ENCODE measurements at places on chromosomes 12 and 14. TPM values are rescaled to one million over a fixed set of nuclear protein-coding genes. Genes with fewer than 3 reads are reported as not detected.

SLC7A8 gene
- total RNA-seq = 5.9 TPM

TMEM119 gene
- 2.0 TPM for total RNA-seq

PTGR2 gene
- 2.9 TPM for total RNA-seq

MYF6 gene
- not detected for total RNA-seq

NKX2-1 gene
- total RNA-seq = 0.16 TPM

SLC6A15 gene
- total RNA-seq = not detected

PPFIBP1 gene
- total RNA-seq = 5.7 TPM

OR6C2 gene
- not detected for total RNA-seq

CD69 gene
- total RNA-seq = 39.2 TPM

BDKRB1 gene
- total RNA-seq = not detected

GPR132 gene
- total RNA-seq = 49.7 TPM

KRT72 gene
- 46.1 TPM for total RNA-seq

LRRIQ1 gene
- total RNA-seq = not detected

LUM gene
- not detected for total RNA-seq

- DNase-seq = no peak
These were observed 8.1 kb downstream of the AEBP2 start for GRCh38 chr12:19447386-19447785.

DNA sequence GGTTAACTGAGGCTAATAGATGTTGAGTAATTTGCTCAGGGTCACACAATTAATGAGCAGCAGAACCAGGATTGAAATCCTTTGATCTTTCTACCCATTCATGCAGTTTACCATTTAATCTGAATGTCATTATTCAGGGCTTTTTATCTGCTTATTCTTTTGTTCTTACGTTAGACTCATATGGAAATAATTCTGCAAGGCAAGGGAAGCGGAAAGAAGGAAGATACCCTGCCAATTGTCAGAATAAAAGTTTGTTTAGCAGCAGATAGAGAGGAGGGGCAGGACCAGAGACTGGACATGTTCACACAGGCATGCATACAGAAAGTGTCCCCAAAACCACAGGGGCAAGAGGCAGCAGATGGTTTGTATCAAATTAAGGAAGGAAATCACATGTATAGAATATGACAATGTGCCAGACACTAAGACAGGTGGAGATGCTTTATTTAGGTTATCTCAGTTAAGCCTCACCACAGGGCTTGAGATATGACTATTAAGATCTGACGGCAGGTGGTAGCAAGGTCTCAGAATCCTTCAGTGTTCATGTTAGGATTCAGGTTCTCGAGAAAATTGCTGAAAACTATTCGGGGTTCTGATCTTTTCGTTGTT, 29.8 kb downstream of the BRMS1L start:
- DNase-seq = no peak

DNA sequence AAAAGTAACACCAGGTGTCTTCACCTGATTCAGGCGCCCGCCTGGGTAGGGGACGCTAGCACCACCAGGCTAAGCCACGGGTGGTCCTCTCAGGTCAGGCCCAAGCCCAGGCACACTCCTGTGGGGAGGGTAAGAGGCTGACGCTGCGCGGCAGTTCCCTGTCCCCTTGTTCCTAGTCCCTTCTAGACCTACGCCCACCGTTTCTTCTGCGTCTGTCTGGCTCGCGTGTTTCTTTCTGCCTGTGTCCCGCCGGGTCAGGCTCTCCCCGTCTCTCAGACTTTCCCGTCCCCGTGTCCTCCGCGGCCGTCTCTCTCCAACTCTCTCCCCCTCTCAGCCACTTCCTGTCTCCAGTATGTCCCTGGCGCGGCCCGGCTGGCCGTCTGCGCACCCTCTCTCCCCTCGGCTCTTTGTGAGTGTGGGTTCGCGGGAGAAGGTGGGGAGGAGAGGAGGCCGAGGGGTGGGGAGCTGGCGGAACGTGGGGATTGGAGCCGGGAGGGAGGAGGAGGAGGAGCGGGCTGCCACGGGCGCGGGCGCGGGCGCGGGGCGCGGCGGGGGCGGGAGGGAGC, 3.1 kb upstream of the TNS2 start:
- peak; percentile 44 for DNase-seq

GRCh38 chr12:42564556-42564955, 25.0 kb downstream of the PRICKLE1 start:
- no peak for DNase-seq

- no peak for DNase-seq
These were observed 23.6 kb upstream of the PLEK2 start for GRCh38 chr14:67435603-67436002.

DNA sequence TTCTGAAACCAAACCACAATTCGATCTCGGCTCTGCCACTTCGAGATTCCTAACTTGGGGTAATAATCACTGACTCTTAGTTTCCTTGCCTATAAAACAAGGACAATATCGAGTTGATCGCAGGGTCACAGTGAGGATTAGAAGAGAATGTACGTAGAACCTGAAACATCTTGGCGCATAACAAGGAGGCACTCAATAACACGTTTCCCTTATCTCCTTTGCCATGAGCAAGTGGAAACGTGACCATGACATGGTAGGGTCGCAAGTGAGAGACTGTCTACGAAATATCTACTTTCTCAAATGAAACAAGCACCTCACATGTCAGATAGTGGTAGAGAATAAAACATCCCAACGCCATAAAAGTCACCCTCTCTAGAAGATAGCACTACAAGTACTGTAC, 2.3 kb downstream of the DICER1 start:
- DNase-seq = no peak

GRCh38 chr12:68240975-68241374, 12.4 kb downstream of the IL22 start:
- DNase-seq = peak; percentile 22

DNA sequence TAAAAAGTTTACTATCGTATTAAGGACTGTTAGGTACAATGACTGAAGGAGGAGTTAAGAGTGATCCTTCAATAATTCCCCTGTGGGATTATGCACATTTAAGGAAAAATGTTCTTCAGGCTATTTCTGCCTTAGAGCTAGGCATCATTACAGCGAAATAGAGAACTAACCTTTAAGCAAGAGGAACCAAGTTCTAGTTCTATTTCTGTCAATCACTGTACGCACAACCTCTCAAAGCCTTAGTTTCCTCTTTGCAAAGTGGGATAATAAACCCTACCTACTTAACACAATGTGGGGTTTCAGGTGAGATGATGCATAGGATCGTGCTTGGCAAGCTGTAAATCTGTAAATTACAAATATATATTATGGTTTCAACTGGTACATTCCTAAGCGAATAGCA, 15.4 kb downstream of the NTF3 start:
- DNase-seq = no peak

- no peak for DNase-seq
These were observed 232.1 kb upstream of the SEL1L start for GRCh38 chr14:81765651-81766275.

GRCh38 chr12:68170726-68171125, 11.2 kb upstream of the IFNG start:
- no peak for DNase-seq

DNA sequence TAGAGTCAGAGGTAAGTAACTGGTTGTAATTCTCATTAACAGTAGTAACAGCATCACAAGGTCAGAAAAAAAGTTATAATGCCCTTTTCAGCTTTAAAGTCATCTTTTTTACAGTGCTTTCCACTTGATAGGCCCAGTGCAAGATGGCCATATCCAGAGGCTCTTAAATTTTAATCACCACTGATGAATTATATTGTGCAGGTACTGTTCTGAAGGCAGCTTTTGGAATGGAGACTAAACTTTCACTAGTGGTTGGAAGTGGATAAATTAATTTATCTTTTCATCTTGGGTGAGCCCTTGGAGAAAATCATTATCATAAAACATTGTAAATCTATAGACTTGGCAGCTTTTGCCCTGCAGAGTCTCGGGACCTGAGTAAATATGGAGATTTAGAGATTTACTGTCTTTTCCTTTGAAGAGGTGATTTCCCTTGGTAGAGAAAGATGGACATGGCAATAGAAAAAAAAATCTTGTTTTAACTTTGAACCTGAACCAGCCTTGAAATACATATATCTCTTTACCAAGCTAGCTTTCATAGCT, 969.1 kb upstream of the NOVA1 start:
- no peak for DNase-seq

- DNase-seq = no peak
These were observed 77.6 kb downstream of the LGMN start for GRCh38 chr14:92670643-92671366.

GRCh38 chr12:112963227-112963861, 15.0 kb upstream of the OAS2 start:
- DNase-seq = no peak

DNA sequence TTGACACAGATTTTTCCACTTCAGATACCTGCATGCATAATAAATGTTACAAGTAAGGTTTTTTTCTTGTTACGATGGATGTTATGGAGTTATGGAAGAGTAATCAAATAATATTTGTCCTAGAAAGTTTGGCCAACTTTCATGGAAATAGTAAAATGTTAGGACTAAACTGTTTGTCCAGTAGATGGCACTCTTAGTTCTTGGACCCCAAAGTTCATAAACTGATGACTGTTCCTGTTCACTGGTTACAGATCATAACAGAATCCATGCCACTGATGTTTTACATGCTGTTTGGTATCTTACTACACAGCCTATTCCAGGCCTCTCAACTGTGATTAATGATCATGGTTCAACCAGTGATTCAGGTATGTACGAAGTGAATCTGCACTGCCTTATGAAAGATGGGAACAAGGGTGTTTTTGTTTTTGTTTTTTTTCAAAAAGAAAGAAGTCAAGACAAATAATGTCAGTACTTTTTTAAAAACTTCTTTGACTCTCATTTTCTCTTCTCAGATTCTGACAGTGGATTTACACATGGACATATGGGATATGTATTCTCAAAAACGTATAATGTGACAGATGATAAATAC, 48.8 kb upstream of the SLCO1C1 start:
- no peak for DNase-seq

- DNase-seq = no peak
These were observed 84.2 kb downstream of the LRRC74A start for GRCh38 chr14:76910371-76910890.

DNA sequence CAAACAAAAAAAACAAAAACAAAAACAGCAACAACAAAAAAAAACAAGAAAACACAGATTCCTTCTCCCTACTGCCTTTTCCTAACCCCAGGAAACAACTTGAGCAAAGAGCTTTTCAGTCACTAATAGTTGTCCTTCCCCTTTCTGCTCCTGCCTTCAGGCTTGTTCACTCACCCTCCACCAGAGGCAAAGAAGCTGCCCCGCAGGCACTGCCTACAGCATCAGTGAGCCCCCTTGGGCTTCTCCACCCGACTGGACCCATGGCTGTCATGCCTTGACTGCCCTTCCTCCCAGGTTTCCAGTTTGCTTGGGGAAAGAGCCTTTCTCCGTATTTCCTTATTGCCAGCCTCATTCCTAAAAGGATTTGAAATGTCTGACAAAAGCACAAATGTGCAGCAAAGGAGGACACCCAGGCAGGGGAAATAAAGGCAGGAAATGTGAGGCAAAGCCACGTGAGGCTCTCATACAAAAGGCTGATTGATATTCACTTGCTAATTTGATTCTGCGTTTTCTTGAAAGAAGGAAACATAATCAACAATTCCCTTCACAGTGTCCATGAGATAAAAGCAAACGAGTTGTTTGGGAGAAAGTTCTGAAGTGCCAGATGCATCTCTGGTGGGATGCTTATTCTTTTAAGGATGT, 85.7 kb downstream of the GPATCH2L start:
- no peak for DNase-seq

- no peak for DNase-seq
These were observed 776.1 kb downstream of the AACS start for GRCh38 chr12:125841332-125841731.

- DNase-seq = no peak
These were observed 668 bp downstream of the MRPS35 start for GRCh38 chr12:27711317-27711682.

DNA sequence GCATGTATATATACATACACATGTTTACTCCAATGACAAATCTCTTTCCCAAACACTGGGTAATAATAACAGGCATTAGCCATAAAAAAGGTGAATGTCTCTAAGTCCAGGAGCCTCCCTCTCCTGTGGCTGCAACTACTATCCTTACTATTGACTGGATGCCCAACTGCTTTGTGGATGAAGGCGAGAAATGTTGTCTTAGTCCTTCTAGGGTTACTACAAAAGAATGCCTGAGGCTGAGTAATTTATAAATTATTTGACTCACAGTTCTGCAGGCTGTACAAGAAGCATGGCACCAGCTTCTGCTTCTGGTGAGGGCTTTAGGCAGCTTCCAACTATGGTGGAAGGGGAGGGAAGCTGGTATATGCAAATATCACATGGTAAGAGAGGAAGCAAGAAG, 366.0 kb upstream of the DDHD1 start:
- no peak for DNase-seq

DNA sequence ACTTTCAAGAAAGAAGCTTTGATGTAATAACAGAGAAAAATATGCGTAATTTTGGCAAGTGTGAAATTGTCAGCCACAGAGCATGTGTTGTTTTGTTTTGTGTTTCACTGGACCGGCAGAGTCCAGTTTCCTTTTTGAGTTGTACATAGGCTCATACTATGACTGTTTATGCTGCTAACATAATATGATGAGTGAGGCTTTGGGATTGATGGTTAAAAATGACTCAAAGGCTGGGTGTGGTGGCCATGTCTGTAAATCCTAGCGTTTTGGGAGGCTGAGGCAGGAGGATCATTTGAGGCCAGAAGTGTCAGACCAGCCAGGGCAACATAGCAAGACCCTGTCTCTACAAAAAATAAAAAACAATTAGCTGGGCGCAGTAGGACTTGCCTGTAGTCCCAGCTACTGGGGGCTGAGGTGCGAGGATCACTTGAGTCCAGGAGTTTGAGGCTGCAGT, 487.9 kb downstream of the PCNX1 start:
- no peak for DNase-seq

DNA sequence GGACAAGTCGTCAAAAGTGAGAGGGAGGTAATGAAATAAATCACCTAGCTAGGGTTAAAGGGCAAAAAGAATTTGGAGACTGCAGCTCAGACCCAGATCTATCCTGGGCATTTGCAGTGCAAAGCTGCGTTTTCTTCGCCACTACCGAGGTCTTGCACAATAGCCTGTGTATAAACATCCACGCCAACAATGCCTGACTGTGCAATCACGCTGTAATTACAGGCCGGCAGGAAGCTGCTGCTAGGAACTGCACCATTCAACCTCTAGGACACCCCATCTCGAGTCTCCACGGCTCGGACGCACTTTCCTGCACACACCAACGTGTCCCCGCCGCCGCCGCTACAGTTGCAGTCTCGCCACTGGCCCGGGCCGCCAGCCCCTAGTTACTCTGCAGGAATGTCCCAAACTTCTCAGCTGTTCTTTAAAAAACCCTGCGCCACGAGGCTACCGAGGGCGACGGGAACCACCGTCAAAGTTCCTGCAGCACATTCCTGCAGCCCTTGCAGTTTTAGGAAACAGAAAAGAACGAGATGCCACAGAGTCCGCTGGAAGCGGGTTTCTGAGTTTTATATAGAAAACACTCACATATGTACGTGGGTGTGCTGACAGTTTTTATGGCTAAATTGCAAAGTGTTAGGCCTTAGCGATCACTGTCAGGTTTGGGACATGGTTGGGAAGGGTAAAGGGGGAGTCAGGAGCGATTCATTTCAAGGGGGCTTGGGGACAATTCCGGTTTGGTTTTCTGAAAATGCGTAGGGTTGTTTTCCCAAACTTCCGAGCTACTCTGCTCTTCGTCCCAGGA, 65.6 kb upstream of the PTGR2 start:
- peak; percentile 66 for DNase-seq

All from T-cell (primary cell).